Neural cell (in vitro differentiated cells): ENCODE measurements at places on chromosomes 12 and 14. TPM values are rescaled to one million over a fixed set of nuclear protein-coding genes. Genes with fewer than 3 reads are reported as not detected.

BRF1 gene
- 69.4 and 71.1 TPM in 2 replicates for polyA plus RNA-seq

SMCO2 gene
- polyA plus RNA-seq: 2.4 TPM in 1 of 2 replicates, not detected in the other

PLEKHD1 gene
- polyA plus RNA-seq: 0.52 TPM in 1 of 2 replicates, not detected in the other

SOS2 gene
- 25.9 and 26.2 TPM in 2 replicates for polyA plus RNA-seq
